ENCODE measurements at places on chromosomes 5 and 9. TPM values are rescaled to one million over a fixed set of nuclear protein-coding genes. Genes with fewer than 3 reads are reported as not detected.

DNA sequence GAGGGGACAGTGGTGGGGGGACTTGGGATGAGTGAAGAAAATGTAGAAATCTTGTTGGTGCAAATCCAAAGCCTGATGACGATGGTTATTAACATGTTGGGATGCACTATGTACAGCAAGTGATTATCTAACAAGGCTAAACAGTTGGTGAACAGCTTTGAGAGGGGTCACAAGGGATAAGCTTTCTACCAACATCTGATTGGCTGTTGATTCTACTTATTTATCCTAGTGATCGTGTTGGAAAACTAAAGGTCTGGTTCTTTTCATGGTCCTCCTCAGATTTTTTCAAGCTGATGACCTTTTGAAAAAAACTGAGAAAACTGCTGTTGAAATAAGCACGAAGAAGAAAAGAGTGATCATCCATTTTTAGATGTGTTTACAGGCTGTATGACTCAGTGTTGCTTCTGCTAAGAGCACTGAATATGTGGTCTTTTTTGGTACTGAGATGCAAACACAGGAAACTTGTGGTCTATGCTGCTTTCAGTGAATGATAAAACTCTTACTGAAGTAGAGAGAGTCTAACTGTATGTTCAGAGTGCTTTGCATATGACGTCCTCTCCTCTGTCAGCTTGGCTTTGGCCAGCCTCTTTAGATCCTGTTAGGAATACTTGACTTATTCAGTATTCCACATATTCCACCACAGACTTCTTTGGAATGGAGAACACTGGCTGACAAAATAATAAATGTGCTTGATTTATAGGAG is 174.8 kb downstream of the SLF1 start:
- H3K36me3 ChIP-seq = peaks cover 6% of the 10 kb centered on the region
- no peaks in the 10 kb centered on the region for H3K27me3 ChIP-seq
- DNase-seq = peak; percentile 47

DNA sequence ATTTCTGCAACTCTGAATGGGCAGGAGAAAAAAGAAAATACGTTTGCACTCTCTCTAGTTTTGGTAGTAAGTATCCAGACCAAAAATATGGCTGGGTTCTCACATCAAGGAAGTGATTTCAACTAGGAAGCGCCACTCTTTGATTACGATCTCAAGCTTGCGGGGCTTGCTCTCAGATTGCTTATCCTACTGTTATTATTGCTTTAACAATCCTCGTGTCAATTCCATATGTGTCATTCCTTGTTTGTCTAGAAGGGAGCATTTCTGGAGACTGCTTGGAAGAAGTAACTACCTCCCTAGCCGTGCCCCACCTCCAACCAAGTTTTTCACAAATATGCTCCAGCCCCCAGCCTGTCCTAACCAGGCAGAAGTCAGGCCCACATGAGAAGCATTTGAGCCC is 3.5 kb downstream of the PRUNE2 start:
- H3K4me3 ChIP-seq = no peak overlapping the region
- peaks cover 40% of the 10 kb centered on the region for H3K27me3 ChIP-seq
- no peak for DNase-seq
- H3K4me1 ChIP-seq = no peaks in the 10 kb centered on the region

DNA sequence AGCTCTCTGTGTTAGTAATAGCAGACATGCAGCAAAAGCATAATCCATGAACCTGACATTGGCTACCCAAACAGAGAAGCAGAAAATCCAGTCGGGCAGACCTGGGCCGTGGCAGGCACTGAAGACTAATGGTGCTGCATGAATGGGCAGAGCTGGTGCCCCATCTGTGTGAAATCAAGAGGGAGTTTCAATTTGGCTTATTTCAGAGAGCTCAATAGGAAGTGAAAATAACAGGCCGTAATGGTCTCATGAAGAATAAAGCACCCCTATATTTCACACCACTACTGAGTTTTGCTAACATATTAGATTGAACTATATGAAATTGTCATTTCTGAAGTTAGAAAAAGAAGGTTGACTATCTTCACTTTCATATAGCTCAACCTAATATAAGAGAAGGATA is 149.7 kb downstream of the ENC1 start:
- peaks cover 20% of the 10 kb centered on the region for H3K27me3 ChIP-seq
- no peak overlapping the region for H3K4me3 ChIP-seq
- H3K27ac ChIP-seq = no peak overlapping the region
- no peak for DNase-seq
- H3K4me1 ChIP-seq = no peaks in the 10 kb centered on the region

GRCh38 chr5:1513326-1514026 is 10.3 kb downstream of the LPCAT1 start:
- H3K4me1 ChIP-seq = no peaks in the 10 kb centered on the region
- no peak overlapping the region for H3K4me3 ChIP-seq
- H3K27ac ChIP-seq = no peak overlapping the region
- no peak for DNase-seq

DNA sequence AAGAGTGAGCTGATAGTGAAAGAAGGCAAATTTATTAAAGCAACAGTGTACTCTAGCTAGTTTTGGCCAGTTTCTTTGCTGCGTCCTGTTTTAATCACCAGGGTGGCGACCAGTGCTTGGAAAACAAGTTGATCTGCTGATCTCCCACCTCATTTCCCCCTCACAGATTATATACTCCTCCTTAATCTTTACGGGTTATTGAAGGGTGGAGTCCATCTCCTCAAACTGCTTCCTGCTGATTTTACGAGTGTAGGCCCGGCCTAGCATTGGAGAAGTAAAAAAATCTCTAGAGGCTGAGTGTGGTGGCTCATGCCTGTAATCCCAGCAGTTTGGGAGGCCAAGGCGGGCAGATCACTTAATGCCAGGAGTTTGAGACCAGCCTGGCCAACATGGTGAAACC is 14.0 kb upstream of the CFAP95 start:
- no peak for DNase-seq
- H3K4me3 ChIP-seq = no peak overlapping the region
- peaks cover 7% of the 10 kb centered on the region for H3K4me1 ChIP-seq
- no peaks in the 10 kb centered on the region for H3K27me3 ChIP-seq
- no peaks in the 10 kb centered on the region for H3K36me3 ChIP-seq

- no peak overlapping the region for H3K27ac ChIP-seq
- H3K4me1 ChIP-seq = no peaks in the 10 kb centered on the region
- DNase-seq = no peak
- no peak overlapping the region for H3K4me3 ChIP-seq
- no peaks in the 10 kb centered on the region for H3K36me3 ChIP-seq
Measured at GRCh38 chr5:93126634-93127033, 454.4 kb downstream of the NR2F1-AS1 start.

GRCh38 chr5:53183880-53184279 is 74.3 kb upstream of the MOCS2 start:
- no peak for DNase-seq
- no peak overlapping the region for H3K27ac ChIP-seq
- H3K4me3 ChIP-seq = no peak overlapping the region
- H3K27me3 ChIP-seq = peaks cover 5% of the 10 kb centered on the region

DNA sequence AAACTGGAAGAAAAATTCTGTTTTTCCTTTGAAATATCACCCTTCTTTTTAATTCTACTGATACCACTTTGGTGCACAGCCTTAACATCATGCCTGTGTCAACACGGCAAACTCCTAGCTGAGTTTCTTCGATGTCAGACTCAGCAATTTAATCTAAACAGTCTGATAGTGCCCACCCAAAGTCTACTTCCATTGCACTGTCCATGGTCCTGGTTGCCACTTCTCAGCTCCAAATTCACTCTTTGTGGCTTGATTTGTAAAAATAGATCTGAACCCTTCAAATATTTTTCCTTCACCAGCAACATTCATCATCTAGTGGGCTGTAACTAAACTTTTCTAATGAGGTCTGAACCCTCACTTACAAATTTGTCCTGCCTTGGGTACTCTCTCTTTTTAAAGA is 107.8 kb downstream of the NUDT12 start:
- no peak overlapping the region for H3K4me3 ChIP-seq
- no peak overlapping the region for H3K27ac ChIP-seq
- H3K27me3 ChIP-seq = peaks cover 3% of the 10 kb centered on the region
- no peaks in the 10 kb centered on the region for H3K4me1 ChIP-seq

LOX gene
- total RNA-seq = not detected

ARL14EPL gene
- total RNA-seq = not detected

Measured in activated T-helper 1 cell treated with anti-CD3 and anti-CD28 coated beads, Interleukin-12 subunit alpha, Interleukin-12 subunit beta, Interleukin-2, Interleukin-4 antibody, amounts not matched to agents 30 ng/mL and 10 ng/mL and 1 ng/mL, durations not matched to agents 14 hours and 24 hours and 36 hours (primary cell).